ENCODE measurements at places on chromosomes 3 and 15. TPM values are rescaled to one million over a fixed set of nuclear protein-coding genes. Genes with fewer than 3 reads are reported as not detected.

DNA sequence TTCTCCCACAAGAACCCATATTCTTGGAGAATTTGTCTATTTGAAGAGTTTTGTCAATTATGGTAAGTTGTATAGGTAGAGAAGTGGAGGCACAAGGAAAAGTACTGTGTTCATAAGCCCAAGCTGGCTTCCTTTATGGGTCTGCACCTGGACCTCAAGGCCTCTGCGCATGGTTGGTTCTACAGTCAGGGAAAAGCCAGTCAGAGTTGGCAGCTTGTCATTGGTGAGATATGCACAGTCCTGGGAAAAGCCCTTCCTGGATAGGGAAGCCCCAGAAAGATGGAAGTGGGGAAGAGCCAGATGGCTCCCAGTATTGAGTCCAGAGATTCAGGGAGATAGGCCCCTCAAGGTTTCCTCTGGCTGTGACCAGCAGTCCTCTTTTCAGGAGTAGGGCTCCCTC lies 15.8 kb downstream of the BOC start:
- no peaks in the 10 kb centered on the region for H3K36me3 ChIP-seq
- H3K4me3 ChIP-seq = no peak overlapping the region
- H3K4me1 ChIP-seq = peaks cover 20% of the 10 kb centered on the region
- no peak for DNase-seq
- no peak overlapping the region for H3K27ac ChIP-seq

The CYP19A1 gene
- total RNA-seq = 1.1 TPM

GRCh38 chr3:49013113-49013737 lies 5.2 kb downstream of the DALRD3 start:
- DNase-seq = no peak
- H3K27ac ChIP-seq = no peak overlapping the region
- H3K27me3 ChIP-seq = no peaks in the 10 kb centered on the region
- peaks cover 5% of the 10 kb centered on the region for H3K4me1 ChIP-seq
- H3K4me3 ChIP-seq = no peak overlapping the region

The ACTC1 gene
- total RNA-seq = not detected

DNA sequence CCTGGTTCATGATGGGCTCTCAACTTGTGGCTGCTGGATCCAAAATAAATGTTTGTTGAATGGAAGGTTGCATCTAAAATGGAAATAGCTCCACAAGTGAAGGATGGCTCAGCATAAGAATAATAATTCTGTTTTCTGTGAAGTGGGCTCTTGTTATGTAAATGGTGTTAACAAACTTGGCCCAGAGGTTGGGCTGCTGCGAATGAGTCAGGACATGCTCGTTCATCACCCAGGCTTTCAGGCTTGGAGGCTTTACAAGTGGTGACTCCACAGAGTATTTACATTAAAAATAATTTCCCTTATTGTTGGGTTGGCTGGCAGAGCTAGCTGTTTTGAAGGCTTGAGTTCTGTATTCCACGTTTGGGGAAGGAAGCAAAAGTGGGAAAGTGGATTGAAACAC lies 60.5 kb downstream of the ITGB5 start:
- H3K36me3 ChIP-seq = no peaks in the 10 kb centered on the region
- peaks cover 2% of the 10 kb centered on the region for H3K4me1 ChIP-seq
- no peak for DNase-seq
- no peaks in the 10 kb centered on the region for H3K27me3 ChIP-seq
- no peak overlapping the region for H3K4me3 ChIP-seq

DNA sequence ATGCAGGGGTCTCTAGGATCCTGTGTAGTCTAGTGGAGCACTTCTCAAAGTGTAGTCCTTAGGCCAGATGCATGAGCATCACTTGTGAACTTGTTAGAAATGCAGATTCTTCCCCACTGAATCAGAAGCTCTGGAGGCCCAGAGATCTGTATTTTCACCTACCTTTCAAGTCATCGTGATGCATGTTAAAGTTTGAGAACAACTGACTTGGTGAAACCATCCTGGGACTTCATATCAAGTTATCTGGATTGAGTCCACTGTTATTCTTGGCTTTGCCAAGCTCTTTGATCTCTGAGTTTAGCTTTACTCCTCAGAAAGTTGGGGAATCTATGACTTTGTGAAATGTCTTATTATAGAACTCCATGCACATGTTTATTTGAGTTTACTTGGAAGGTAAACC lies 78.5 kb downstream of the ARNT2 start:
- no peak for DNase-seq
- no peak overlapping the region for H3K27ac ChIP-seq
- H3K4me3 ChIP-seq = no peak overlapping the region
- H3K36me3 ChIP-seq = no peaks in the 10 kb centered on the region
- peaks cover 39% of the 10 kb centered on the region for H3K4me1 ChIP-seq
- no peaks in the 10 kb centered on the region for H3K27me3 ChIP-seq

The P2RY1 gene
- 4.3 TPM for total RNA-seq

The NBEAL2 gene
- 9.4 TPM for total RNA-seq

The CYP1A2 gene
- not detected for total RNA-seq

- H3K27me3 ChIP-seq = no peaks in the 10 kb centered on the region
- H3K4me3 ChIP-seq = peak overlapping the region; percentile 50
- H3K27ac ChIP-seq = no peak overlapping the region
- no peak for DNase-seq
- H3K36me3 ChIP-seq = no peaks in the 10 kb centered on the region
- H3K4me1 ChIP-seq = peaks cover 1% of the 10 kb centered on the region
Observed at GRCh38 chr3:71754610-71755253, 1.1 kb downstream of the GPR27 start.

The FNDC3B gene
- 122 TPM for total RNA-seq

GRCh38 chr3:45988804-45989203 lies 6.8 kb downstream of the FYCO1 start:
- H3K36me3 ChIP-seq = no peaks in the 10 kb centered on the region
- H3K4me1 ChIP-seq = peaks cover 67% of the 10 kb centered on the region

The THRB gene
- total RNA-seq = 2.5 TPM

DNA sequence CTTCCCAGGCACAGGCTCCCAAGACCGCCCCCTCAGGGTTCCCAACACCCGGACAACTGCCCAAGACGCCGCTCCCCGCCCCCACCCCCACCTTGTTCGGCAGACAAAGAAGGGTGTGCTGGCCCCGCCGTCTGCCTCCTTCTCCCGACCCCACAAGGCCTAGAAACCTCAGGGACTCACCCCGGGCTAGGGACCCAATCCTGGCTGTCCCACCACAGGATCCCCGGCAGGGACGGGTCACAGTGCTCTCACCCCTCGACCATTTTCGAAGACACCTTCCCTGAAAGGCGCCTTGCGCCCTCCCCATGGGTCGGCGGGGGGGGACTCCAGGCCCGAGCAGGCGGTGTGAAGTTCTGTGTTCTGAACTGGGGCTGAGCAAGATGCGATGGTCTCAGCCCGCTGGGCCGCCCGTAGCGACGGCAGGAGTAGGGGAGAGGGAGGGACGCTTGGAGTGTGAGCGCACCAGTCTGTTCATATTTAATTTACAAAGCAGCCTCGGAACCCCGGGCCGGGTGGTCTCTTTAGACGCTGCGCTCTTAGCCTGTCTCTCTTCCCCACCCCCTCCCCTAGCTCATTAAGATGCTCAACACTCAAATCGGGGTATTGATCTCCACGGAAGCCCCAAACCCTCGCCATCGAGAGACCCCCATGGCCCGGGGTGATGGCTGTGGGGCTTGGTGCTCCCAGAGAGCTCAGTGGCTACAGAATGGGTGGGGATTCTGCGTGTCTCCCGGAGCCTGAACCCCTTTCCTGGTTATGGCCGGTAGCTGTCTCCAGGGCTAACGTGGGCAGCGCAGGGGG lies 1.4 kb upstream of the ISLR2 start:
- no peak overlapping the region for H3K4me3 ChIP-seq
- peaks cover 8% of the 10 kb centered on the region for H3K4me1 ChIP-seq
- peaks cover 4% of the 10 kb centered on the region for H3K27me3 ChIP-seq
- no peak for DNase-seq

The SLC22A14 gene
- not detected for total RNA-seq

GRCh38 chr3:35336601-35337000 lies 302.7 kb upstream of the ARPP21 start:
- H3K27ac ChIP-seq = no peak overlapping the region
- no peaks in the 10 kb centered on the region for H3K36me3 ChIP-seq
- H3K27me3 ChIP-seq = no peaks in the 10 kb centered on the region
- H3K4me1 ChIP-seq = no peaks in the 10 kb centered on the region

- H3K36me3 ChIP-seq = no peaks in the 10 kb centered on the region
- no peaks in the 10 kb centered on the region for H3K27me3 ChIP-seq
- DNase-seq = no peak
Observed at GRCh38 chr3:193498215-193498614, 56.5 kb downstream of the ATP13A4 start.

- DNase-seq = no peak
- no peaks in the 10 kb centered on the region for H3K36me3 ChIP-seq
- H3K4me1 ChIP-seq = peaks cover 3% of the 10 kb centered on the region
- no peak overlapping the region for H3K27ac ChIP-seq
Observed at GRCh38 chr15:70526221-70526973, 237.0 kb downstream of the UACA start.

- no peaks in the 10 kb centered on the region for H3K27me3 ChIP-seq
- no peak for DNase-seq
- no peaks in the 10 kb centered on the region for H3K4me1 ChIP-seq
Observed at GRCh38 chr15:85980946-85981345, 98.7 kb upstream of the AGBL1 start.

The DNAH12 gene
- total RNA-seq = 0.95 TPM

- no peak overlapping the region for H3K4me3 ChIP-seq
- no peaks in the 10 kb centered on the region for H3K4me1 ChIP-seq
- DNase-seq = no peak
- no peaks in the 10 kb centered on the region for H3K36me3 ChIP-seq
Observed at GRCh38 chr3:131250466-131250865, 131.1 kb upstream of the NUDT16 start.

All from ovary (tissue), 10 donors.